ENCODE measurements at places on chromosomes 1 and 21.

DNA sequence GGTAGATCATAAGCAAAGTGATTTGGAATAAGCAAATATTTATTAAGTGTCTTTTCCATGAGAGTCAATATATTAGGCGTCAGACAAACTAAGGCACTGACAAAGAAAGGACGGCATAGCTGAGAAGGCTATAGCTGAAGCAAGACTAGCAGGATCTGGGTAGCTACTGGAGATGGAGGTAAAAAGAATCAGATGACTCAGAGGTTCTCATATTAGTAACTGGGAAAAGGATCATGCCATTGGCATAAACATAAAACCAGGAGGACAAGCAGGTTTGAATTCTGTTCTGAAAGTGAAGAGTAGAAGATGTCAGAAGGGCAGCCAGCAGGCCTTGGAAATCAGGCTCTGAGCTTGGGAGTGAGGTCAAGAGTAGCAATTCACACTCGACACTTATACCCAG, 531.9 kb downstream of the PTPRC start:
- no peak for DNase-seq

GRCh38 chr21:34360488-34361241, 3.1 kb upstream of the KCNE2 start:
- no peak for DNase-seq

- DNase-seq = no peak
Measured at GRCh38 chr1:235325139-235325538, 2.8 kb downstream of the ARID4B start.

- DNase-seq = peak; percentile 66
Measured at GRCh38 chr1:23369335-23370013, at the start of gene ZNF436. ZNF436 (minus strand) TSS chr1:23369836; CDS start chr1:23368005, 1,831 bp downstream.

- DNase-seq = no peak
Measured at GRCh38 chr1:101145449-101145820, 91.4 kb upstream of the S1PR1 start.

GRCh38 chr1:111202707-111203623, 2.5 kb upstream of the DENND2D start:
- no peak for DNase-seq

DNA sequence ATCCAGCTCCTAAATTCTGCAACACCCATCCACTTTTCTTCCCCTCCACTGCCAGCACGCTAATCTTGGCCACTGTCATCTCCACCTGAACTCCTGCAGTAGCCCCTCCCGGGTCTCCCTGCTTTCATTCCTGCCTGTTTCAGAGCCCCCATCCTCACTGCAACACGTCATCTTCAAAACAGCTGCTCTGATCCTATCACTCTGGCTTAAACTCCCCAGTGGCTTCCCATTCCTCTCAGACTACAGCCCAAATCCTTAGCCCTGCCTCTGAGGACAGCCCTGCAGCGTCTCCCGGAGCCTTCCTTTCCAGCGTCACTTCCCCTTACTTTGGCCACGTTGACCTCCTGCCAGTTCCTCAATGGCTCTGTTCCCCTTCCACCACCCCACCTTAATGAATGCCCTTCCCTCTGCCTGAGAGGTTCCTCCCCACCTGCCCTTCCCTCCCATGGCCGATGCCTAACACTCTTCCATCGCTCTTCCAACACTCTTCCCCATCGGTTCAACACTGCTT, 22.9 kb upstream of the IFNAR2 start:
- DNase-seq = no peak

GRCh38 chr21:32256873-32257620, 21.8 kb downstream of the MIS18A start:
- no peak for DNase-seq

- DNase-seq = no peak
Measured at GRCh38 chr1:53285969-53286760, 41.7 kb downstream of the LRP8 start.

GRCh38 chr1:205924460-205924790, 18.8 kb downstream of the SLC26A9 start:
- DNase-seq = no peak

DNA sequence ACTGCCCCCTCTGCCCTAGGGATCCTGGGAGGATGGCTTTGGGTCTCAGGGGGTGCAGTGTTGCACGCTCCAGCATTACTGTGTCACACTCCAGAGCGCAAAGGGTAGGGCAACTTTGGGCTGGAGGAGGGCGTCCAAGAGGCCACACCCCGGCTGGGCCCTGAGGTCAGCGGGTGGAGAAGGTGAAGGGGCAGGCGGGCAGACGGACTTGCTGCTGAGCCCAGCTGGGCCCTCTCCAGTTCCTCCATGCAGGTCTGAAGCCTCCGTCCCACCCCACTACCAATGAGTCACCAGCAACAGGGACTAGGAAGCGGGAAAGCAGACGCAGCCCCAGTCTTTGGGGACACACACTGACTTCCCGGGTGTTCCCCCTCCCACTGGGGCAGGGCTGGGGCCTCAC, 116.0 kb downstream of the CASZ1 start:
- no peak for DNase-seq

GRCh38 chr1:170252851-170253579, 107.3 kb downstream of the NTMT2 start:
- DNase-seq = no peak

DNA sequence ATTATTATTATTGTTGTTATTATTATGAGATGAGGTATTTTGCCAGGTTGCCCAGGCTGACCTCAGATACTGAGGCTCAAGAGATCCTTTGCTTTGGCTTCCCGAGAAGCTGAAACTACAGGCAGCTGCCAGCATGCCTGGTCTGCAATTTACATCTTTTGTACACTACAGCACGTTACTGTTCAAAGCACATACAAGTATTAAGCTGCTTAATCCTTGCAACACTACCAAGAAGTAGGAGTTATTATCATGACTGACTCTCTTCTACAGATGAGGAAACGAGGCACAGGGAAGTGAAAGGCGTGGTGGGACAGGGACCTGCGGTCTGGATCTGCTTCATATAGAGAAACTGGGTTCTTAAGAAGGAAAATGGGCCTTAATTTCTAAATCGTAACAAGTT, 11.6 kb downstream of the ERG start:
- no peak for DNase-seq

- no peak for DNase-seq
Measured at GRCh38 chr1:23661887-23662286, 29.7 kb upstream of the RPL11 start.

DNA sequence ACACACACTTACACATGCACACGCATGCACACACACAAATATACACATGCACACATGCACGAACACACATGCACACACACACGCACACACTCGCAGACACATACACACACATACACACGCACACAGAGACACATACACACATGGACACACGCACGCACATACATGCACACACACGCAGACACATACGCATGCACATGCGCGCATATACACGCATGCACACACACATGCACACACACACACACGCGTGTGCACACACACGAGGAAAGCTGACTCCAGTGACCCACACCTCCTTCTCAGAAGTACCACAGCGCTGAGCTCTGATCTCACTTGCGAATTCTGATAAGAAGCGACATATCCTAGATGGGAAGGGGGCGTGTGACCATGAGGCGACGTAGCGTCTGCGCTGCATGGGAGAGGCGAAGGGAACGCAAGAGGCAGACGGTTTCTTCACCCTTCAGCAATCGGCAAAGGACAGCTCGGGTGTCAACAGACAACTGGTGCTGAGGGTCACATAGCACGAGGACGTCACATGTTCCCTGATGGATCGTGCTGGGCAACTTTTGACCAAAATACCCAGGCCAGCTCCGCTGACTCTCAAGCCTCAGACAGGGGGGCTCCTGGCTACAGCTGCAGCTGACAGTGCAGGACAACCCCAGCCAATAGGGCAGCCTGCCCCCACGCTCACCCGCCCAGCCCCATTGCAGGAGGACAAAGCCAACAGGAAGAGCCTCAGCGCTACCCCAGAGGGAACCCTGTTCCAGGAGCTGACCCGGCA, 16.0 kb upstream of the PDE9A start:
- no peak for DNase-seq

DNA sequence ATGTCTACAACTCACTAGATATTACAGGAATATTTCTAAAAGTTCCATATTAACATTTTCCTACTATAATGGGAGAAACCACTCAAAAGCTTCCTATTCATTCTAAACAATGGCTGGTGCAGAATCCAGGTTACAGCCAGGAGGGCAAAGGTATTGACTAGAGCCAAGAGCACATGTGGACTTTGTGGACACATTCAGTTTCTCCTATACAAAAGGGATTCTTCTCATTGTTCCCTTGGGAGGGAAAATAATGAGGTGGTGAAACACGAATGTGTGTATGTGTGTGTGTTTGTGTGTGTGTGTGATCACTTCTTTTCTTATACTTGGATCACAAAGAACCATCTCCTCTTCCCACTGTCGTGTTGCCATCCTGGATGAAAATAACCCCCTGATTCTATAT, 1000.0 kb downstream of the ADGRL2 start:
- no peak for DNase-seq

- no peak for DNase-seq
Measured at GRCh38 chr1:247100676-247101279, 3.4 kb downstream of the ZNF669 start.

DNA sequence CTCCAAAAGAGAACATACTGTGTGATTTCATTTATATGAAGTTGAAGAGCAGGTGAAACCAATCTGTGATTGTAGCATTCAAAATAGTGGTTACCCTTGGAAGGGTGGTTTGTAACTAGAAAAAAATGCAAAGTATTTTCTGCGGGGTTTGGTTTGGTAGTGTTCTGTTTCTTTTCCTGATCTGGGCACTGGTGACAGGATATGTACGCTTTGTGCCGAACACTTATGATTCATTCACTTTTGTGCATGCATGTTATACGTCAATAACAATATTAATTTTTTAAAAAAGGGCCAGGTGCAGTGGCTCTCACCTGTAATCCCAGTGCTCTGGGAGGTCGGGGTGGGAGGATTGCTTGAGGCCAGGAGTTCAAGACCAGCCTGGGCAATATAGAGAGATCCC, 63.8 kb downstream of the CD34 start:
- DNase-seq = no peak

- no peak for DNase-seq
Measured at GRCh38 chr21:43370888-43371570, 55.9 kb downstream of the SIK1 start.

DNA sequence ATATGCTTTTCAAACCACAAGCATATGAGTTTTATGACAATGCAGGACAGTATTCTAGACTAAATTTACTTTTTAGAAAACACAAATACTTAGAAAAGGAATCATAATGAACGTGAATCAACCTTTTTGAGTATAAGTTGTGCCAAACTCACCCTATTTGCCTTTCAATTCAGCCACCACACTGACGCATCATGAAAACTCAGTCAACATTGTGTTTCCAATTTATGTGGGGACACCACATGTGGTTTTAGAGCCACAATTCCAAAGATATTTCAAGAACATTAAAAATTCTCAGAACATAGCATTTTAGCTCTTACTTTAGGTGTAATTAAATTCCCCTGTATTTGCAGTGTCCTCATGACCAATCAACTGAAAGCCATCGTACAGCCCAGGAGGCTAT, 118.8 kb downstream of the PTBP2 start:
- DNase-seq = no peak

DNA sequence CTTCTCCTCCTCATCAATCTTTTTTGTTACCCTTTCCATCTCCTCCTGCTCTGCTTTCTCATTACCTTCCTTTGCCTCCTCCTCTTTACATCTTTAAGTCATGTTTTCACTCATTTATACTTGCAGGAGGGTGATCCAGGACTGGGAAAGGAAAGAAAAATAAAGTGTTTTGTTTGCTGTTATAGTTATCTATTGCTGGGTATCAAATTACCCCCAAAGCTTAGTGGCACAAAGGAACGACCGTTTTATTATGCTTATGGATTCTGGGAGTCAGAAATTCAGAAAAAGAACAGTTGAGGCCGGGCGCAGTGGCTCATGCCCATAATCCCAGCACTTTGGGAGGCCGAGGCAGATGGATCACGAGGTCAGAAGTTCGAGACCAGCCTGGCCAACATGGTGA, 12.5 kb upstream of the AGO4 start:
- DNase-seq = no peak

DNA sequence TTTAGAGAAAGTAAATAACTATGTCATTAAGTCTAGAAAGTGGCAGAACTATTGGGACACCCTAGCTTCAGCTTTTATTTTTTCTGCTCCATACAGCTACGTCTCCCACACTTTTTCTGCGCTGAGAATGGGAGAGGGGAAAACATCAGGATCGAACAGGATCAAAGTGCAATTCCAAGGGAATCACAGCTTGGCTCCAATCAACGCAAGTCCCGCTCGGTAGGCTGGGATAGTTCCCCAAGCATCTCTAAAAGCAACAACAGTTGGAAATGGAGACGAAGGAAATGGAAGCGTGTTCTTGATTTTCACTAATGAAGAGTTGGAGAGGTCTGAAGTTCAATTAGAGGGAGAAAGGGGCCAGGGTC, 536 bp downstream of the HMGCL start:
- DNase-seq = no peak

GRCh38 chr21:34205811-34206571, 132.6 kb downstream of the MRPS6 start:
- no peak for DNase-seq

DNA sequence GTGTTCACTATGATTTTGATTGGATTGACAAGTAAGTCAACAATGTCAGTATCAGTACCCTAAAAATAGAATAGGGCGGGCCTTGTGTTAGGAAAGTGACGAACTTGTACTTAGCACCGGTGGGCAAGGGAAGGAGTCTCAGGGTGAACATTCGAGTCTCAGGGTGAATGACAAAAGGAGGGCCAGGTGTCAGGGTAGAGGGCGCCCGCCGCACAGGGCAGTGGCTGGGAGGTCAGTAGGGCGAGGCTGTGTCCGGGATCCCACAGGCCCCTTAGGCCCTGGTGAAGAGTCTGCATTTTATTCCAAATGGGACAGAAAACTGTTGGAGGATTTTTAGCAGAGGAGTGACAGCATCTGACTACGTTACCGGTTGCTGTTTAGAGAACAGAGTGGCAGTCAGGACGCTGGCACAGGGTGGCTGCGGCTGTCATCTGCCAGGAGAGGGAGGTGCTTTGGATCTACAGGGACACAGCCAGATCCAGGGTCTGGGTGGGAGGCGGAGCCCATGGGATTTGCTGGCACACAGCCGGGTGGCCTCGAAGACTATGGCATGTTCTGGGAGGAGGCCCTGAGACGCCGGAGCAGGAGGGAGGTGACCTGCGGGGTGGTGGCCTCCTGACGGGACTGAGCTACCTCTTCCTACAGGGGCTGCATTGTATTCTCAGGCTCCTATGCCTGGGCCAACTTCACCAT, 11.0 kb downstream of the AGTRAP start:
- no peak for DNase-seq

GRCh38 chr1:15692121-15692682, 8.1 kb downstream of the PLEKHM2 start:
- DNase-seq = no peak

- no peak for DNase-seq
Measured at GRCh38 chr21:41726970-41727783, 39.7 kb downstream of the RIPK4 start.

DNA sequence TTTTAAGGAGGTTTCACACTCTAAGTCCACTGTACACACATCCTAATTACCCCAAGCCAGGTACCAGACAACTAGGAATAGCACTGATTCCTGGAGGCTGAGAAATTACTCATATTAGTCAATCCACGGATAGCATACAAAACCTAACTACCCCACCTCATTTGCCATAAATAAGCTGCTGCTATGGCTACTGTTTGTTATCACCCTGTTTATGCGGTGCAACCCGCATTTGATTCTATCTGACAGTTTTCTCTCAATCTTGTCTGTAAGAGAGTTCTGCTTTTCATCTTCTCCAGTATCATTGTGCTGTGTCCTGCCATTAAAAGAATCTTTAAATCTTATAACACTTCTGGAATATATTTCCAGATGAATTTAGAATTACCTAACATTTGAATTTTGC, 1496.5 kb downstream of the PLA2G4A start:
- DNase-seq = no peak
